D721Med (cell line): ENCODE measurements at places on chromosomes 7 and 10.

GRCh38 chr7:142632271-142633134 lies 116.8 kb upstream of the PRSS1 start:
- peak; percentile 44 for DNase-seq

GRCh38 chr10:14250496-14251076 lies 80.1 kb downstream of the FRMD4A start:
- DNase-seq = no peak

- no peak for DNase-seq
Measured at GRCh38 chr10:70462349-70462984, 16.1 kb upstream of the PALD1 start.

DNA sequence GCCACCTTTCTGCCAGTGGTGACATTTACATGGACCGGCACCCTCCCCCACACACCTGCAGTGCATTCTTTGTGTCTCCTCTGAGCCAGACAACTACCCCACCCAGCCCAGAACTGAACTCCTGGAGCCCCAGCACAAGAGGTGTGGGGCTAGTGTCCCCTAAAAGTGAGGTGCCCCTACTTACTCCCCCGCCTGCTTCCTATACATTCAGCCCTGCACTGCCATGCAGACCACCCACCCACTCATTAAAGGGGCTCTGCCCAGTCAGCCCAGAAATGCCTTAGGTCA lies 1.9 kb downstream of the SAP25 start:
- no peak for DNase-seq

GRCh38 chr10:80471001-80471400 lies 16.9 kb downstream of the TSPAN14 start:
- no peak for DNase-seq

DNA sequence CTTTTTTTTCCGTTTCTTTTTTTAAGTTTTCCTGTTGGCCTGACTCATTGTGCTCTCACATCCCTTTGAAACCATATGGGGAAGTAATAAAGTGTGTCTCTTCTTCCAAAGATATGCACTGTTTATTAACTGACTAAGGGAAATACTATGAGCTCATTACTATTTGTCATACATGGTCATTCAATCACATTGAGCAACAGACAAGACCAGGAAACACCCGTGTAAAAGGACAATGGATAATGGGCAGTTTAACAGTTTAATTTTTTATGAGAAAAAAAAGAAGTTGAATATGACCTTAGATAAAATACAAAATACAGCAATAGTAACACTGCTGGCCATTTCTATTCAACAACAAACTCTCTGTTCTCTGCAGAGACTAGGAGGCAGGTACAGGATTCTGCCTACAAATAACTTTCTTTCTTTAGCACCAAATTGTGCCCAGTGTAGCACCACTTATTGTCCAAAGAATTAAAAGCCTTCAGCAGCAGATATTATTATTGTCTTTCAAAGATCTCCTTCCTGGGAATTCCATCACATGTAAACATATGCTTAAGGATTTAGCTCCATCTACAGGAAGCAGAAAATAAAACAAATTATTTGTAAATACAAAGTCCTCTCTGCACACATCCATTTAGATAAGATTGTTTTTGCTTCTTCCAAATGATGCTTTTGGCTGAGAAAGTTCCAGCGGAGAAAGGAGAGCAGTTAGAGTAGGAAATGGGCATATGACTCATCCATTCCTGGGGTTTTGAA lies 55.0 kb upstream of the AKR1E2 start:
- no peak for DNase-seq

DNA sequence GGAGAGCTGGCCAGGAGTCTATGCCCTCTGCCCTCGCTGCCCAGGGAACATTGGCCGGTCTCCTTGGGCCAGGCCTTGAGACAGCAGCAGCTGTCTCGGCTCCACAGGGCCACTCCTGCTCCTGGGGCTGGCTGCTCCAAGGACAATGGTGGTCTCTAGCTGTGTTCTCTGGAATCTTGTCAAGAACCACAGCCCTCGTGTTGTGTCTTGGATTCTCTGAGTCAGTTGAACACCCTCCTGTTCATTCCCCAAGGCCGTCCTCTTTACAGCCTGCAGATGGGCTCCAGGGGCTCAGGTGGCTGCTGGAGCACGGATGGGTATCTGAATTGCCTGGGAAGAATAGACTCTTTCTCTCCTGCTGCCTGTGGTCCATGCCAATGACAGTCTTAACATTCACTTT lies 511.1 kb downstream of the GLRX3 start:
- DNase-seq = no peak

GRCh38 chr10:95289003-95289920 lies 1.5 kb downstream of the PDLIM1 start:
- DNase-seq = no peak

DNA sequence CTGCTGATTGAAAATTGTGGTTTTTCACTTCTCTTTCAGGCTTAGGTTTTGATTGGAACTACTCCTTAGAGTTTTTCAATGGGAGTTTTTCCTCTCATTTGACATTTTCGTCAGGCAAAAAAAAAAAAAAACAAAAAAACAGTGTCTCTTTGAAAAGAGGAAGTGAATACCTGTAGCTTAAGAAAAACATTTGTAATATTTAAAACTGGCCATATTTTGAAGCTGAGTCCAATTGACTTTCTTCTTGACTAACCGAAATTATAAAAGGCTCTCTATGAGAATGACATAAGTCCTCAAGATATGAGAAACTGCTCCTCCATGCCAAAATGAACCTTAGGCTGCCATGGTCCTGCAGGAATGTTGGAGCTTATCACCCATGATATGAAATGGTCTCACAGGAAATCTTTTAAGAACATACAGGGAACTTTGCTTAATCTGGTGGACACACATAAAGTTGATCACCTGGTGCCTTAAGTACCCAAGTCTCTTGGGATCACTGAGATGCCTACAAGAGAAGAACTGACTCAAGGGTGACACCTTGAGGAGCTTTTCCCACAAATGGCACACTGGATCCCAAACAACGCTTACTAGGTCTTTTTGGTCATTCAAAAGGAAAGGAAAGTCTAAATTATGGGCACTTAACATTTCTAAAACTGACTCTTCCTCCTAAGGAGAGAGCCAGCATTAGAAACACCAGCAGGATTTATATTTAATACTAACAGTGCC lies 263.4 kb downstream of the CDC14C start:
- DNase-seq = no peak

GRCh38 chr10:71268247-71268691 lies 50.8 kb upstream of the SLC29A3 start:
- DNase-seq = no peak

DNA sequence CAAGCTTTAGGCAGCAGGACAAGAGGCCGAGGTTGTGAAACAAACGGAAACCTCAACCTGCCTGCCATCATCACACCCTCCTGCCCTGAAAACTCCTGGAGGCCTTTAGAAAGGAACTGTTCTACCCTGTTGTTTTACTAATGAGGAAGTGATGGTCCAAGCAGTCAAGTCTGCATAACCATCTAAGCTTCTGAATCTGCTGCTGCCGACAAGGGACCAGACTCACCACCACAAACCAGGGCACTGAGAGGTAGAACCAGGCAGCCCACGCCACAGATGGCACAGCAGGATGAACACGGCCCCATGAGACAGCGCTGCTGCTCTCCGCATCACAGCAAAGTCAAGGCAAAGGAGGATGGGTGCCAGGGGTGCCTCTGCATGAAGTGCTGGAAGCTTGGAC lies 209.4 kb downstream of the CELF2 start:
- DNase-seq = no peak

DNA sequence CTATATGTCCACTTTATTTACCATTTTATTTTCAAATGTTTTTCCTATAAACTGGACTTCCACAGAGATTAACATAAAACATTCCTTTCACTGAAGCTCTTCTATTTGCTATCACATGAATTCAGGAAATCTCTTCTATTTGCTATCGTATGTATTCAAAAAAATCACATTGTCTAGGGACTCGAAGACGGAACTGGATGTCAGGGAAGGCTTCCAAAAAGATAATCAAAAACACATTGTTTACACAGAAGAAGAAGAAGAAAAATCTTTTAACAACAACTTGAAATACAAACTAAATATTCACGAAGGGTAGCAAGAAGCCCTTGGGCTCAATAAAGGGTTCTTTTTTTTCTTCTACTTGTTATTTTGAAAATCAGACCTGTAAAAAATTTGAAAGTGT lies 426.1 kb upstream of the LRRN3 start:
- DNase-seq = no peak

- no peak for DNase-seq
Measured at GRCh38 chr10:33524966-33525365, 190.5 kb upstream of the NRP1 start.

- no peak for DNase-seq
Measured at GRCh38 chr7:6675807-6676405, 30.8 kb downstream of the ZNF12 start.

DNA sequence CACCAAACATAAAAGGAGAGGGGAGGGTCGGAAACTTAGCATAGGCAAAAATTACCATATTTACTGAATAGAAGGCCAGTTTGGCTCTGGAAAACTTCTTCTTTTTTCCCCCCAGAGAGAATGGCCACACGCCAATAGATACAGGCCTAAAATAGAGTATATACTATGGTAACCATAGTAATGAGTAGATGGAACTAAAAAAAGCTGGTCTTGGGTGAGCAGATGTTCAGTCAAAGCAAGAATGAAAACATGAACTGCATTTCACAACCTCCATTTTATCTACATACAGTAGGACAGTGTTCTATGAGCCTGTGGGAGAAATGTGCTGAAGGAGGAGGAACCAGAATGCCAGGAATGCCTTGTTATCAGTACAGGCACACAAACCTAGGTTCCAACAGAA lies 141.7 kb upstream of the SEMA3A start:
- DNase-seq = no peak

DNA sequence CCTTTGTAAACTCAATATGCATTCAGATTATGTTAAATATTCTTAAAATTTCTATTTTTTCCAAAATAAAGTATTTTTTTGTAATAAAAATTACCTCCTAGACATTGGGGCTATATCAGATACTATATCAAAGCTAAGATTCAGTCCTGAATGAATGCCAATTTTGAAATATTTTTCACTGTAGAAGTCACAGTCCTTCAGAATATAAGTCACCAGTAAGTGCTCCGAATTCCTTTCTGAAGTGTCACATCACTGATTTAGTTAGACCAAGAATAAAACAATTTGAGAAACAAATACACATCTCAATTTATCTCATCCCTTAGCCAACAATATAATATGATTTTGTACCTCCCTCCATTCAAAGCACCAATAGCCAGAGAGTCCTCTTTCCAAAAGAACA lies 33.9 kb upstream of the GSAP start:
- DNase-seq = no peak

- no peak for DNase-seq
Measured at GRCh38 chr10:31623466-31623865, 304.4 kb downstream of the ZEB1 start.

DNA sequence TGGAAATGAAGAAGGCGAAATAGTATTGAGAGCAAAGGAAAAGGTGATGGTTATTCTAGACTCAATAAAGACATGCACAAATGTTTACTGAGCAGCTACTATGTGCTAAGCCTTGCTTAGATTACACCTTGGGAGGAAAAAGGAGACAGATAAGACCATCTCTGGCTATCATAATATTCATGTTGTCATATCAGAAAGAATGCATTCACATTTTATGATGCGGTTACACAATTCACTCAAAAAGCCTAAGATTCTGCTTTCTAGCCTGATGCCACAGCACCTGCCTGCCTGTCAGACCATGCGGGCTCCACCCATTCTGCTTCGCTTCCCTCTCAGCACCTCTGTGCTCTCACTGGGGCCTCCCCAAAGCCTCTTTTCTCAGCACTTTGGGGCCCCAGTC lies 100.9 kb downstream of the JCAD start:
- DNase-seq = no peak

DNA sequence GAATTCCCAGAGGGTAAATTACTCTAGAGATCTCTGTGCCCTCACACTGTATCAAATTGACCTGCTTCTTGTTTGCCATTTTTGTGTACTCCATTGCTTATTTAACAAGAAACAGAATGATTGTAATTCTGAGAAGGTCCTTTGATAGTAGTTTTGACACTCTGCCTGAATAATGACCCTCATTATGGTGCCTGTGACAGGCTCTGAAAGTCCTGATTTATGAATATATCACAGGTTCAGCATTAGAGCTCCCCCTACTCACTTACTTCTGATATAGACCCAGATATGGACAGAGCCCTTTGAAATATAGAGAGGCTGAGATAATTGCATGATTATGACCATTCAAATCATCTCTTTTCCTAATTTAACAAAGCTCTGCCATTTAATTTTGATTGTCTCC lies 465.2 kb downstream of the MDFIC start:
- DNase-seq = no peak

- no peak for DNase-seq
Measured at GRCh38 chr10:7423521-7423920, 12.7 kb upstream of the SFMBT2 start.

DNA sequence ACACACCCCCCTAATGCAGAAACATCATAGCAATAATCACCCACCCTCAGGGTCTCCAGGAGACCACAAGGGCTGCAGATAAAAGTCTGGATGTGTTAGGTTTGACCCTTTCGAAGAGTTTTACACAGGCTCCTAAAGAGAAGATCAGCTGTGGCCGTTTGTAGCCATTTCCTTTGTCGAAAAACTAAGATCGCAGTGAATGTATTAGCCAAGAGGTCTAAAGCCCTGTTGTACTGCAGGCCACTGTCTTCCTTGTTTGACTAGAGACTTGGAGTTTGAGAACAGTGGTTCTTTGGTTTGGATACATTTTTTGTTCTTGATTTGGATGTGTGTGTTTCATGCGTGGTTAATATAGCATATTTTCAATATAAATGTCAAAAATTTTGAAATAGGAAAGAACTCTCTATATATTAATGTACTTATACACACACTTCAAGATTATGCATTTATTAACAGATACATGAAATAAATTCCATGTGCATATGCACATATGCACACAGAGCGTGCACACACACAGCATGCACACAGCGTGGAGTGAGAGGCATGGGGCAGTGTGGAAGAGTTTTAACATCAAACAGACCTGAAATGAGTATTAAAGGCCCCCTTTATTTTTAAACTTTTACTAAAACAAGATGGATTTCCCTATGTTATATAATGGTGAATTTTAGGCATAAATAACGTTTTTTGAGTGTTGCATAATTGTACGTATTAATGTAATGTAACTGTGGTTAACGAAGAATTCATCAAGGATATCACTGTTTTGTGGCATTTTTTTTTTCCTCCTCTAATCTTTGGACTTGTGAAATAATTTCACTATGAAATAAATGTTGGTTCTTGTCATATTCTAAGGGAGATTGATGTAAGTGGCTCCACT lies 2.2 kb downstream of the IKZF1 start:
- no peak for DNase-seq

- no peak for DNase-seq
Measured at GRCh38 chr7:93262535-93262934, 30.4 kb downstream of the VPS50 start.

GRCh38 chr10:101965075-101965765 lies 90.8 kb downstream of the ARMH3 start:
- DNase-seq = no peak

DNA sequence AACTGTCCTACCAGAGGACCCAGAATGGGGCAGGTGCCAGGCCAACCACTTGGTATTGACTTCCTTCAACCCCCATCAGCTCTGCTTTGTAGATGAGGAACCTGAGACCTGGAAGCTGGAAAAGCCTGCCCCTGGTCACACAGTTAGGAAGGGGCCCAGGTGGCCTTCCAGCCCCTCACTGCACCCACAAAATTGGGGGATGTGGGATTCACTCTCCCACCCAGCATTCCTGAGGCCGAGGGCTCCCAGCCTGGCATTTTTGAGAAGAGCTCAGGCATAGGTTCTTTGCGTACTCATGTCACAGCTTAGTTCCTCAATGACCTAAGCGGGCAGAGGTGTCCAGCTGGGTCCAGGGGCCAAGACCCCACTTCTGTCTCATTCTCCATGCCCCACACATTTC lies 46.1 kb downstream of the EBF3 start:
- no peak for DNase-seq

GRCh38 chr10:52678611-52679010 lies 94.0 kb downstream of the MBL2 start:
- no peak for DNase-seq

GRCh38 chr7:93030605-93031225 lies 87.1 kb downstream of the SAMD9 start:
- no peak for DNase-seq
